ENCODE measurements at places on chromosomes 3 and 15.

DNA sequence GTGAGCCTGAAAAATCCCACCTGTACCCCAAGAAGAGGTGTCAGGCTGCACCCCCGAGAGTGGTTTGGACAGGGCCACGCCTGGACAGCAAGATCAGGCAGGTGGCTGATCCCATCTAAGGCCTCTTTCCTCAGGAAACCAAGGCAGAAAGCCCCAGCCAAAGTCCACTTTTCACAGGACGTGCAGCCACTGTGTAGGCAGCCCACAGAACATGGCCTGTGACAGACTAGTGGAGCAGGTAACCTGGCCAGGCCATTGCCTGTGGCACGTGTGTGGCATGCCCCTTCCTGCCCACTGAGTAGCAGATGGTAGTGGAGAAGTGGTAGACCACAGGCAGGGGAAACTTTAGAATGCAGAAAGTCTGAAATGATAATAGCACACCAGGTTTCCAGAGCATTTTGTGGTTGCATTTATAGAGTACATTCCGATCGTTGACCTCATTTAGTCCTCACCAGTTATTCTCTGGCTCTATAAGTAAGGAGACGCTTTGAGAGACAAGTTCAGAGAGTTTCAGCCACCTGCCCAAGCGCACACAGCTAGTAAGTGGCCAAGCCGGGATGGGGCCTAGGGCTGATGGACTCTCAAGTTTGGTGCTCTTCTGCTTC, 68.7 kb downstream of the AAGAB start:
- DNase-seq: no peak

GRCh38 chr3:51362476-51362875, 22.6 kb upstream of the MANF start:
- DNase-seq: no peak

- no peak for DNase-seq
These were observed 142.8 kb downstream of the IGF1R start for GRCh38 chr15:98791046-98791701.

DNA sequence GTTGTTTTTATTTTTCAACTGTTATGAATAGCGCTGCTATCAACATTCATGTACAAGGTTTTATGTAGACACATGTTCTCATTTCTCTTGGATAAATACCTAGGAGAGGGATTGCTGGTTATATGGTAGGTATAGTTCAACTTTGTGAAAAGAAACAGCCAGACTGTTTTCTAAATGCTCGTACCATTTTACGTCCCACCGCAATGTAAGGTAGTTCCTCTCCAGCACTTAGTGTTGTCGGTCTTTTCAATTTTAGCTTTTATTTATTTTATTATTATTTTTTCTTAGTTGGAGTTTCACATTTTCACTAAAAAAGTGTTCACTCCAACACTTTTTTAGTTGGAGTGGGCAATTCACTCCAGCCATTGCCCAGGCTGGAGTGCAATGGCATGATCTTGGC, 117.1 kb downstream of the CHSY1 start:
- no peak for DNase-seq

GRCh38 chr3:108218811-108219210, 3.4 kb downstream of the IFT57 start:
- no peak for DNase-seq

GRCh38 chr3:20043396-20043795, 3.1 kb downstream of the KAT2B start:
- DNase-seq: no peak

DNA sequence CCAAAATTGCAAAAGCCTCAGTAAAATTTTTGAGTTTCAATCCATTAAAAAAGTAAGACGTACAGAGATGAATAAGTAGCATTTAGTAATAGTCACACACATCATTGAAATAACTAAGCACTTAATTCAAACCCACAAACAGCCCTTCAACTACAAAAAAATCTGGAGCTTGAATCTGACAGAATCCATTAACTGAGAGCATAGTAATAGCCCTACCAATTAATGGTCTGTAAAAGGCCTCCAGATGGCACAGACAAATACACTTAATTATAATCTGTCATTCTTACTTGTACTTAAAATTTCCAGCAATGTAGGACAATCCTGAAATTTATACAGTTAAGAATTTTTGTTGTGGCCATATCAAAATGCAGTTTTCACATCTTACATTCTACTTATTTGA, 246.9 kb downstream of the VGLL3 start:
- no peak for DNase-seq

DNA sequence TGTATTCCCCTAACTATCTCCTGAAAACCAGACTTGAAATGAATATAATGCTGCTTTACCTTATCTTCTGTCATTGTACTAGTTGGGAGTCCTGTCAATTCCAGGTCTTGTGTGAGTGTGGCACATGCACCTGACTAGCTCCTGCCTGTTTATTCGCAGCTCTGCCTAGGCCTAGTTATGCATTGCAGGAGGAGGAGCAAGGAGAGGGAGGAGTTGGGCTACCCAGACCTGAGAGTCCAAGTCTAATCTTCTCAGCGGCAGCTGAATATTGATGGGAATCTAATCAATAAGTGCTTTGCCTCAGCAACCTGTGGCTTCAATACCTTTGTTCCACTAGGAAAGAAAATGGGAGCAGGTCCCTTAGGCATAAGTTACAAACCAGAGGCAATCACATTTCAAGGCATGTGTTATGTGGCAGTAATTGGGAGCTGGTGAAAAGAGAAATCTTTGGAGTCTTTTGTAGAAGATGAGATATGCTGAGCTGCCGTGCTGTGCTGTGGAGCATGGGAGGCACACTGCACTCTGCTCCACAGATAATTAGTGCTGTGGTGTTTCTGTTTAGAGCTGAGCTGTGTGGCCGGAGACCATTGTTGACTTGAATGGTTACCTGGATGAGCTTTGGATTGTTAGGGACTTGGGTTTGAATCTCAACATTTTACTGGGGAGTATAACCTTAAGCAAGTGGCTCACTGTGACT, at the start of gene SLC2A2:
Gene SLC2A2 (minus strand): TSS at position 124 of the 697 bp plus-strand sequence. CDS start 50 bp downstream, at position 74.
- no peak for DNase-seq

DNA sequence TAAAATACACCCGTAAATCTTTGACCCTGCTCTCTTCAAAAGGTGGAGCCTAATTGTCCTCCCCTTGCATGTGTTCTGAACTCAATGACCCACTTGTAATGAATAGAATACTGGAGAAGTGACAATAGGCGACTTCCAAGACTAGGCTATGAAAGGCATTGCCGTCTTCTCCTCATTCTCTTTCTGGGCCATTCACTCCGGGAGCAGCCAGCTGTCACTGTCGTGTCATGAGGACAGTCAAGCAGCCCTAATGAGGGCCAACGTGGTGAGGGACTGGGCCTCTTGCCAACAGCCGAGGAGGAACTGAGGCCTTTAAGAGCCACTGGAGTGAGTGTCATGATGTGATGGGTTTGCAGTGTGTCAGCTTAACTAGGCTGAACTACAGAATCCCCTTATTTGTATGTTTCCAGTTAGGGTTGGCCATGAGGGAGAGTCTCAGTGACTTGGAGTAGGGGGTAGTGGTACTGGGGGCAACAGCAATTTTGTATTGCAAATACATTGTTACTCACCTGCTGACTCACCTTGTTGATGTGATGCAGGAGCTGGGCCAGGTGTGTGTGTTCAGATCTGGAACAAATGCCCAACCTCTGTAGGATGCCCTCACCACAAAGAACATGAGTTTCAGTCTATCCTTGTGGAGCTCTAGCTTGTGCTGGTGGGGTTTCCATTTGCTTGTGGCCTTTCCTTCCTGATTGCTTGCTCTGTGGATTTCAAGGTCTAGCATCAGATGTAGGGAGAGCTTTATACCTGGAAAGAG, 188.5 kb upstream of the PROK2 start:
- DNase-seq: no peak

- no peak for DNase-seq
These were observed 746.4 kb upstream of the NR2F2 start for GRCh38 chr15:95584088-95584487.

DNA sequence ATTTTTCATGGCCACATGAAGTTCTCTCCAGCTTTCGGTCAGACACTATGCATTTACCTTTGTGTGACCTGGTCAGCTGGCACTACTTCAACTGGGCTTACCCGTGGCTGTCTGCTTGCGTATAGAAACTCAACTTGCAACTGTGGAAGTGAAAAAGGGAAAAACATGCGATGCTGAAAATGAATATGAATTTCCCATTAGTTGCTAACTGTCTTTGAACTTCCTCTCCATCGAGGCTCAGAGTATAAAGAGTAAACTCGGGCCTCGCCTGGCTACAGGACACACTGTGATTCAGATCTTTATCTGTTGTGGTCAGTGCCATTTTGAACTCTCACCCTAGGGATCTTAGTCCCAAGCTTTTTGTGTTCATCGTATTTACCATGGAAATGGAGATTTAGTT, 26.8 kb downstream of the NFKBIZ start:
- no peak for DNase-seq

- DNase-seq: no peak
These were observed 24.1 kb upstream of the MRPS22 start for GRCh38 chr3:139319428-139320402.

GRCh38 chr3:172125963-172126457, 86.6 kb downstream of the FNDC3B start:
- DNase-seq: no peak

DNA sequence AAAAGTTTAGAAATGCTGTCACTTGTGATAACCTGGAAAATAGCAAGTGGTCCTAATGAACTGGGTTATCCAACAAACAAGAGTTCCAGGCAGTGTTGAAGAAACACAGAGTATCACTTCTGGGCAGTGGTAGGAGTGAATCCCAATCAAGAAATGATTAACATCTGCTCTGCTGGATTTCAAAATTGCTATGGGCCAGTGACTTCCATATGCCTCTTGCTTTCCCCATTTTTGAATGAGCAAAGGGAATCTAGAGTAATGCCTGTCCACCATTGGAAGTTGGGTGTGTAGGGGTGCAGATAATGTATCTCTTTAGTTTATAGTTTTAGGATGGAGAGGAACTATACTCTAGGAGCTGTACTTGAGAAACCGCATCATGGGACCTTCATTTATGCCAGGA, 236.5 kb downstream of the RPLP1 start:
- no peak for DNase-seq

GRCh38 chr15:38530113-38530512, 34.5 kb downstream of the RASGRP1 start:
- no peak for DNase-seq

- DNase-seq: no peak
These were observed 18.4 kb downstream of the ANKDD1A start for GRCh38 chr15:64930019-64930652.

DNA sequence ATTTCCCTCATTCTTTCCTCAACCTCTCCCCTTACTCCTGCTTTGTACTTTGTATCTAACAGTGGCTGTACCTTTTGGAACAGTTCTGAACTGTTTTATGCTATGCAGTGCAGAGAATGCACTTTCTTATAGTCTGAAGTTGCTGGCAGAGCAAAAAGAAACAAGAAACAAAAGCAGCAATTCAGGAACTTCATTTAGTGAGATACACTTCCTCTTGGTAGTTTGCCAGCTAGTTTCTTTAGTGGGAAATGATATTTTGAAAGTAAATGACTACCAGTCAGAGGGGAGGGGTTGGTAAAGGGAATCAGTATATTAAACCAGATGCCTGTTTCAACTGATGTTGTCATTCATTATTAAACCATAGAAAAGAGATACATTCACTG, 55.0 kb upstream of the CHD2 start:
- DNase-seq: no peak

DNA sequence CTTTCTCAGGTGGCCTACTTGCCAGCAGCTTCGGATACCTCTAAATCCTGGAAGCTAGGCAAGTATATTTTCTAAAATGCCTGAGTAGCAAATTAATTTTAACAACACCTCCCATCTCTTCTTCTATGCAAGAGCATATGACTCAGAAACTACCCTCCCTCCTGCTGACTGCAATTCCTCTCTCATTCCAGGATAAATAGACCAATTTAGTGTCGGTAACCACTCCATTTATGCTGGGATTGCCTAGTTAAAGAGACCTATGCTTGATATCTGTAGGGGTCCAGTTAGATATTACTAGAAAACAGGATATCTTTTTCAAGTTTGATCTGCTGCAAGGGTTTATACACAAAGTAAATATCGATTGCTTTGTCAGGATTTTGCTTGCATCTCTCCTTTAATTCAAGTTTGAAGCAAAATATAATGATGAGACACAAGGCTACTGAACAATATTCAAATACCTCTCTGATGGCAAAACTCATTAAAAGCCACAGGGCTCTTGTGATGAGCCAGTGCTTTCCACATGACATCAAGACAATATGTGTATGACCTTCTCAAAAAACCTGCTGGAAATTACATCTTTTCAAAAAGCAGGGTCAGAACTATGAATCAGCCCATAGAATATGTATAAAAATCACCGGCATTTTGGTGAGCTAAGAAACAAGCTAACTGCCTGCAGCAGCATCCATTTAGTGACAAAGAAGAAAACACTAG, 491.6 kb upstream of the NECTIN3 start:
- DNase-seq: no peak

DNA sequence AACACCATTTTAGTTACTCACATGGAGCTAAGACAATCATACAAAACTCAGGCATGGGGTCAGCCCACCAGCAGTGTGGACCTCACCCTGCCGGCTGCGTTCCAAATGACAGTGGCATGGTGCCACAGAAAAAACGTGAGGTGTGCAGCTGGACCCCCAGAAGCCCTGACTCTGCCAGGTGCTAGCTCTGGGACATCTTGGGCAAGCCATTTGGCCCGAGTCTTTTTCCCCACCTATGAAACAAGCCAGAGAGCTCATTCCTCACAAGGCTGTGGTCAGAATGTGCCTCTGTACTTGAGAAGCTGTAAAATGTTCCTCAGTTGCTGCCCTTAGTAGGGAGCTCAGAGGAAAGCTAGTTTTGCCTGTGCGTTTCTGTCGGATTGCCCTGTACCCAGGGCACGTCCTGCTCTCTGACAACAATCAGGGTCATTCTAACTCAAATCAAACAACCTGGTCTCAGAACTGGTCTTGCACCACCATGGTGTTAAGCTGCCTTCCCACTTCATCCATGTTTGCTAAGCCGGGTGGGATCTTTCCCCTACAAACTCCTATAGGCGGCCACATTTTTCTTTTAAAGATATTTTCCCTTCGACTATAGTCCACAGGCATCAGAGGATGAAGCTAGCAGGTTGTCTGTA, 44.9 kb downstream of the LIPC start:
- no peak for DNase-seq

GRCh38 chr3:127888156-127888555, 26.9 kb upstream of the KBTBD12 start:
- DNase-seq: no peak

GRCh38 chr15:36769098-36769497, 189.7 kb downstream of the CDIN1 start:
- DNase-seq: no peak

- no peak for DNase-seq
These were observed 170.3 kb downstream of the NECTIN3 start for GRCh38 chr3:111241960-111242359.

DNA sequence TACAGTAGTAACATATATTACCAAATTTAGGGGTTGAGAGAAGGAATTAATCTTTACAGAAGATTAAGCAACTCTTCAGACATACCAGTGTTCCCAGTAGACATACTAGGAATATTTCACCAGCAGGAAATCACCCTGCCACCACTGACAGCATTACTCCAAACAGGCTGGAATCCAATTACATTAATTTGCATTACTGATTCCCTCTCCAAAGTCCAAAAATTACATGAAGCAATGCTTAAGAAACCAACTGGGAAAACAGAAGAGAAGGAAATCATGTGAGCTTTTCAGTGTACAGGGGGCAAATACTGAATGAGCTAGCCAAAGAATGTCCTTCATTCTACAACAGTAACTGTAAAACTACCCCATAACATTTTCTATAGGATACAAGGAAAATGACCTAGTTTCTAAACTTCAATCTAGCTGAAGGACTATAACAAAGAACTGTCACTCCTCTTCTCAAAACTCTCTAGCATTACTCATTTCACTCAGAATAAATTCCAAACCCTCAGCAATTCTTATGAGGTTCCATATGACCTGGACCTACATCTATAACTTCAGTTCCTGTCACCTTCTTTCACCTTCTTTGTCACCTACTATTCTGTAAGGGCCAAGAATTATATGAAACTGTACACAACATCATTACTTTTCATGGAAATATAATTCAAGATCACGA, 72.7 kb downstream of the INO80 start:
- no peak for DNase-seq

All from stimulated activated CD8-positive, alpha-beta memory T cell treated with anti-CD3 and anti-CD28 coated beads, Interleukin-15, amount 100 ng/mL, for 1 hour (primary cell).